Skin of body (tissue), 3 donors: ENCODE measurements at places on chromosomes 1 and 21. TPM values are rescaled to one million over a fixed set of nuclear protein-coding genes. Genes with fewer than 3 reads are reported as not detected.
A peak's percentile ranks its signal among the peaks of the same experiment; 100 is the strongest.

The FMO1 gene
- 11.9 TPM for total RNA-seq

GRCh38 chr1:56079391-56079790, 500.0 kb downstream of the PLPP3 start:
- DNase-seq = peak; percentile 38

DNA sequence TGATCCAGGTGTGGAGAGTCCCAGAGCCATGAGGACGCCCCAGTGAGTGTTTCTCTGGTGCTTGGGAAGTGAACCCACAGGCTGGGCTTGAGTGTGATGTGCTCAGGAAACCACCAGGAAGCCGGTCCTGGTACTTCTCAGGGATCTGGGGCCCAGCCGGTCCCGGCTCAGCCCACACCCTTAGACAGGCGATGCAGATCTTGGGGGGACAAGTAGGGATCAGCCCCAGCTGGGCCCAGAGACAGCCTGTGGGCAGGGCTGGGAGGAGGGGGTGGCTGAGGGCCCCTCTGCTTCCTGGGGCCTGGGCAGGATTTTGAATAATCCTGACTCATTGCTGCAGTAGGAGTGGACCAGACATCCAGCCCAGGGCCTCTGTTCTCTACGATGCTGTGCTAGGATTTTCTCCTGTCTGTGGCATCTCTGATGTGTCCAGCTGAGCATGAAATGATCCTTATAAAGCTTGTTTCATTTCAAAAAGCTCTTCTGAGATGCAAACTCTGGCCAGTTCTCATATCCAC, 698.0 kb downstream of the PTPRU start:
- DNase-seq = no peak

The CFAP107 gene
- total RNA-seq = not detected

The GJB5 gene
- total RNA-seq = 18.0 TPM

DNA sequence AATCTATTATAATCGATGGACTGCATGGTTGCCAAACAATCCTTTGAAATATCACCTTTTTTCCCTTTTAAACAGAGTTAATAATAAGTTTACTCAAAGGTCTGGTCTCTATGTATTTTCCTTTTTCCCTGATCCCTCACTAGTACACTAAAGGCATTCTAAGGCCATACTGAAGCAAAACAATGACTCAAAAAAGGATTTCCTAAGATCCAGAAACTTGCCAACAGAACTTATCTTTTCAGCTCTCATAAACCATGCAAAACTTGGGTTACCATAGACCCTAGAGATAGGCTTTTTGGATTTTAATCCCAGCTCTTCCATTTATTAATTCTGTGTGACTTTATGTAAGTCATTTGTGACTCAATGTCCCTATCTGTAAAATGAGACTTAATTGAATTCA, 77.1 kb downstream of the IFI44 start:
- DNase-seq = no peak

The SRGAP2B gene
- 23.8 TPM for total RNA-seq

DNA sequence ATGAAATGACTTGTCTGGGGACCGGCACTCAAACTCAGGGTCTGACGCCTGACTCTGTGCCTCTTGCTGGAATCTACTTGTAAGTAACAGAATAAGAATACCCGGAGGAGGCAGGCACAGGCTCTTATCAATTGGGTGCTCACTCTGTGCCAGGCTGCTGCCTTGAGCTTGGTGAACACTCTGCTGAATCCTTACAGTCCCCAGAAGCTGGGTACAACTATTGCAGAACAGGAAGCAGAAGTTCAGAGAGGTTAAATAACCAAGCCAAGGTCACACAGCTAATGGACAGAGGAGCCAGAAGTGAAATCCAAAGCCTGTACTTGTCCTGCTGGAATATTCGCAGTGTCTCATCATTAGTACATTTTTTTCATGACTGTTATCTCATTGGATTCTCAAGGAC, 86.0 kb downstream of the EPHB2 start:
- DNase-seq = no peak

The LYPD8 gene
- total RNA-seq = not detected

The CREG1 gene
- 76.8 TPM for total RNA-seq

The SIKE1 gene
- 69.0 TPM for total RNA-seq

The LDLRAP1 gene
- 6.8 TPM for total RNA-seq

- no peak for DNase-seq
Observed at GRCh38 chr1:205317311-205317917, 4.1 kb downstream of the NUAK2 start.

The CLIC6 gene
- total RNA-seq = 0.20 TPM

- DNase-seq = no peak
Observed at GRCh38 chr1:198268784-198269645, 112.2 kb downstream of the NEK7 start.

The CFHR1 gene
- 0.59 TPM for total RNA-seq

The HEYL gene
- 5.2 TPM for total RNA-seq

DNA sequence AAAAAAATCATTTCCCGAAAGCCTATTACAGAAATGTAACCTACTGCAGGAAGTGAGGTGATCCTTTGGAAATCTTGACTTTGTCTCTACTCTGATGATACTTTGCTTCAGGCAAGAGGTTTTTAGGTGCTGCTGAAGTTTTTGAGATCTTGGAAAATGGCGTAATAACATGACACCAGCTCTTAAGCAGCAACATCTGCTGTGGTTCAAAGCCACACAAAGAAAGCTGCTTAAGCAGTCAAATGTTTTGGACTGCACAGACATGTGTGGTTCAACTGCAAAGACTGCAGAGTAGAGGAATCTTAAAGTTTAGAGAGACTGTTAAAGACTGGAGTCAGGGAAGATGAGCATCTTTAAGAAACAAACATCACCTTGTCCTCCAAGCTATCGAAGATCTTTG, 139.0 kb downstream of the RASAL2 start:
- peak; percentile 1 for DNase-seq

DNA sequence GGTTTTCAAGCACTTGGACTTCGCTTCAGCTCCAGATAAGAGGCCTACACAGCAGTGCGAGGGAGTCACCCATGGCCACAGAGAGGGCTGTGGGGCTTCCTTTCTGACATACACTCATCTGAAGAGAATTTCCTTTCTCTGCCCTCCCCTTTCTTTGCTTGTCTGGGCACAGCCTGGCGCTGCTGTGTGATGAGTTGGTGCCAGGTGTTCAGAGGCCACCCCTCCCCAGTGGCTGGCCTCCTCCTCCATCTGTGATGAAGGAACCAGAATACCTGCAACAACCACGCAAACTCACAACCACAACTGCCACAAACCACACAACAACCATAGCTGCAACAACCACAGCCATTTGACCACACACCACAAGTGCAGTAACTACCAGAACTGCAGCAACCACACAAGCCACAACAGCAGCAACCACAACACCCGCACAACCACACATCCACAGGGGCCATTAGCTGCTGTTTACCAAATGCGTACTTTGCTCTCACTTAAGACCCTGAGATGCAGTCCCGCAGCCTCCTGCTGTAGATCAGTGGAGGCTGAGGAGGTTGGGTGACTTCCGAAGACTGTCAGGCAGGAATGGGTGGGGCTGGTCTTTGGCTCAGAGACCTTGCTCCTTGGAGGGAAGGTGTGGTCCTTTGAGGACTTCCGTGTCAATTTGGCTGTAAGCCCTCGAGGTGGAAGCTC, 71.1 kb downstream of the IER5 start:
- no peak for DNase-seq

- DNase-seq = no peak
Observed at GRCh38 chr21:44443891-44444285, 11.4 kb upstream of the LRRC3 start.

- no peak for DNase-seq
Observed at GRCh38 chr1:59750328-59751003, 64.3 kb upstream of the HOOK1 start.

GRCh38 chr1:243944429-243945160, 94.6 kb upstream of the AKT3 start:
- DNase-seq = no peak

- DNase-seq = no peak
Observed at GRCh38 chr21:44789880-44790279, 11.7 kb downstream of the UBE2G2 start.

The DNM3 gene
- 5.2 TPM for total RNA-seq

The RNF223 gene
- total RNA-seq = 0.69 TPM

- no peak for DNase-seq
Observed at GRCh38 chr1:84736445-84736844, 46.2 kb upstream of the SSX2IP start.

DNA sequence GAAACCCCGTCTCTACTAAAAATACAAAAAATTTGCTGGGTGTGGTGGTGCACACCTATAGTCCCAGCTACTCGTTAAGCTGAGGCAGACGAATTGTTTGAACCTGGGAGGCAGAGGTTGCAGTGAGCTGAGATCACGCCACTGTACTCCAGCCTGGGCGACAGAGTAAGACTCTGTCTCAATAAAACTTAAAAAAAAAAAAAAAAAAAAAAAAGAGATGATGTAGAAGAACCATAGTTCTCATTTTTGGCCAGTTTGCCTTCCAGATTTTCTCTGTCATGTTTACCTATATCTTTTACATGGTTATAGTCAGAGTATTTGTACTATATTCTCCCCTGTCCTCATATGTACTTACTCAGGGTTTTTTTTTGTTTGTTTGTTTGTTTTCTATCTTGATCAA, 53.6 kb downstream of the UCK2 start:
- DNase-seq = no peak

The FMO2 gene
- total RNA-seq = 2.0 TPM

The BCAN gene
- total RNA-seq = 2.1 TPM

The EDARADD gene
- 3.0 TPM for total RNA-seq

- DNase-seq = no peak
Observed at GRCh38 chr1:110177775-110178174, 27.5 kb downstream of the SLC6A17 start.

GRCh38 chr21:15059397-15059796, 5.4 kb downstream of the NRIP1 start:
- no peak for DNase-seq

- DNase-seq = no peak
Observed at GRCh38 chr1:100646001-100646400, 73.5 kb upstream of the VCAM1 start.

GRCh38 chr1:10495475-10495817, 20.7 kb downstream of the PEX14 start:
- no peak for DNase-seq

DNA sequence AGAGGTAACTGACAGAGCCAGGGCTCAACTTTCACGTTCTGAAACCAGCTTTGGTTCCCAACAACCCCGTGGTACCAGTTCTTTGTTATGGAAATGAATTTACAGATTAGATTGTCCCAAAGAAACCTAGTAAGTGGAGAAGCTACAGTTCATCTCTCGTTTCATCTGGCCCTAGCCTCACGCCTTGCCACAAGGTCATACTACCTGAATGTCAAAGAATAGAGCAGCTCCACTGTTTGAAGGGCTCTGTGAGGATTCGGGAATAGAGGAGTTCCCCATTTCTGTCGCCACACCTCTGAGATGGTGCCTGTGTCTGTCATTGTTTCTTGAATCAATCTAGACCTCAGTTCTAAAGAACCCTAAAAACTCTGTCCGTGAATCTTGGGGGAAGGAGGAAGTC, 15.0 kb upstream of the CDC42 start:
- no peak for DNase-seq

The PGM1 gene
- total RNA-seq = 52.6 TPM

The LCE1E gene
- 0.59 TPM for total RNA-seq

DNA sequence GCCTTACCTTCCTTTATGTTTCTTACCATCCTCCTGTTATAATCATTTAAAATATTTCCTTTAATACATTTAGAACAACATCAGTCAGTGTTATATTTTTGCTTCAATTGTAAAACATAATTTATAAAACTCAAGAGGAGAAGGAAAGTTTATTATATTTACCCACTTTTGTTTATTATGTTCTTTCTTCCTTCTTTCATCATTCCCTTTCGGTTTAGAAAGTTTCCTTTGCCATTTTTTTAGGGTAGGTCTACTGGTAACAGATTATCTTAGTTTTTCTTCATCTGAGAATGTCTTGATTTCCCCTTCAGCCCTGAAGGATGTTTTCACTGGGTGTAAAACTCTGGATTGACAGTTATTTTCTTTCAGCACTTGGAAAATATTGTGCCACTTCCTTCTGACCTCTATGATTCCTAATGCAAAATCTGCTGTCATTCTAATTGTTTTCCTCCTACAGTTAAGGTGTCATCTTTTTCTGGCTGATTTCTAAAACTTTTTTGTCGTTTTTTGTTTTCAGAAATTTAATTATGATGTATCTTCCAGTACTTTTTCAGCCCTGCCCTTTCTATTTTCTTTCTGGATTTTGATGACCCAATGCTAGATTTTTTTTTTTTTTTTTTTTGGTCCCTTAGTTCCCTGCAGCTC, 25.0 kb downstream of the PTPN22 start:
- DNase-seq = no peak

DNA sequence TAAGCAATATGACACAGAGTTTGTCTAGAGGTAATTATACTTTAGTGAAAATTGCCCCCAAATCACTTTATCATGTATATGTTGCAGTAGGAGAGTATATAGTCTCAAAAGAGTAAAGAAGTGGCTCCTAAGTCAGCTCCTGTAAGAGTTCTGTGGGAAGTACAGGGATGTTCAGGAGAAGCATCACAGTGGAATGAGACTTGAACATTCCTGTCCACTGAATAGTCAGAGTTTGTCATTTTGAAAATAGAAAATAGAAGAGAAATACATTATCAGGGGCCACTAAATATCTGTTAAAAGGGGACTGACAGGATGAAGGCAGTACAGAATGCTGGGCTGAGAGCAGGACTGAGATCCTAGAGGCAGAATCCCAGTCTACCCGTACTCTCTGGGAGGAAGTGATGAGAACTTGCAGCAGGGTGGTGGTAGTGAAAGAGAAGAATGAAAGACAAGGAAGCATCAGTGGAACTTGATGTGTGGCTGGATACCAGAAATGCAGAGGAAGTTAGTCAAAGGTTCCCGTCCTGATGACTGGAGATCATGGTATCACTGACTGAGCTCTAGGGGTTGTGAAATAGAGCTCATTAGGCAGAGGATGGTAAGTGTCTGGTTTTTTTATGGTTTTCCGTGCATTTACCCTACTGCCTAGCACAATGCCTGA, 153.4 kb downstream of the FMN2 start:
- no peak for DNase-seq

- DNase-seq = no peak
Observed at GRCh38 chr21:41970751-41971653, 17.2 kb upstream of the C2CD2 start.

GRCh38 chr1:13779930-13780329, 79.9 kb downstream of the PRDM2 start:
- DNase-seq = no peak
